ENCODE measurements at places on chromosomes 3 and 15.

- no peak for DNase-seq
- no peaks in the 10 kb centered on the region for H3K36me3 ChIP-seq
- no peak overlapping the region for H3K4me3 ChIP-seq
These were observed 57.7 kb downstream of the PRTG start for GRCh38 chr15:55685286-55685685.

DNA sequence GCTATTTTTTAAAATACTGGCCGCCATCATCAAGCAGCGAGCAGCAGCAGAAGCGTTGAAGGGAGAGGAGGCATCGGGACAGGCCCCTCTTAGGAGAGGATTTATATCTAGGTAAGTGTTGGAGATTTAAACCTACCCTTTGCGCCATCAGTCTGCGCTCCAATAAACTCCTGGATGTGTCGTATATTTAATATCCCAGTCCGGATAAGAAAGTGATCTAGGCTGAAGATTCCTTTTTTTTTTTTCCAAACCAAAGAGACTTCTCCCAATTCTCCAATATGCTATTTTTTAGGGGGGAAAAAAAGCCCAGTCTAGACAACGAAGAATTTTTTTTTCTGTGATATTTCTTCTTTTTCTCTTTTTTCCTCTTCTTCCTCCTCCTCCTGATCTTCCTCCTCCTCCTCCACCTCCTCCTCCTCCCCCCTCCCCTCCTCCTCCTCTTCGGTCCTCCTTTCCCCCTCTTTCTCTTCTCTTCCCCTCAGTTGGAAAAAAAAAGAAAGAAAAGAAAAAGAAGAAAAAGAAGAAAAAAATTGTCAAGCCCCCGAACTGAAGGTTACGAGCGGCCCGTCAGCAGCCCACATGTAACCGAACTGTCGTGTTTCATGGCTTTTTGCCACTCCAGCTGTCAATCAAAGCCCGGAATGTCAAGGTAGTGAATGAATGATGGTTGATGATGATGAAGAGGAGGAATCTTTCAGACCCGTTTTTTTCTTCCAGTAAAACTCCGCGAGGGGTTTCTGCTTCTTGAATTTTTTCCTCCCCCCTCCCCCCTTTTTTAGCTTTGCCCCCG, 835 bp downstream of the MEIS2 start:
- peak; percentile 38 for DNase-seq
- H3K4me1 ChIP-seq, result no peaks in the 10 kb centered on the region
- H3K27me3 ChIP-seq, result no peaks in the 10 kb centered on the region
- H3K36me3 ChIP-seq, result no peaks in the 10 kb centered on the region

GRCh38 chr3:71902258-71903111, 117.5 kb upstream of the PROK2 start:
- no peak overlapping the region for H3K4me3 ChIP-seq
- H3K27me3 ChIP-seq, result no peaks in the 10 kb centered on the region
- H3K4me1 ChIP-seq, result 0 out of 2 replicates have a peak, but pooled peaks cover 7% of the 10 kb centered on the region
- H3K36me3 ChIP-seq, result no peaks in the 10 kb centered on the region
- DNase-seq, result no peak
- no peak overlapping the region for H3K27ac ChIP-seq

GRCh38 chr3:152392272-152392880, 123.6 kb downstream of the MBNL1 start:
- no peaks in the 10 kb centered on the region for H3K4me1 ChIP-seq
- H3K27me3 ChIP-seq, result no peaks in the 10 kb centered on the region

GRCh38 chr3:12875857-12876836, 34.8 kb upstream of the RPL32 start:
- peaks cover 98% of the 10 kb centered on the region for H3K27me3 ChIP-seq
- H3K4me3 ChIP-seq, result no peak overlapping the region
- H3K4me1 ChIP-seq, result peaks cover 3% of the 10 kb centered on the region

DNA sequence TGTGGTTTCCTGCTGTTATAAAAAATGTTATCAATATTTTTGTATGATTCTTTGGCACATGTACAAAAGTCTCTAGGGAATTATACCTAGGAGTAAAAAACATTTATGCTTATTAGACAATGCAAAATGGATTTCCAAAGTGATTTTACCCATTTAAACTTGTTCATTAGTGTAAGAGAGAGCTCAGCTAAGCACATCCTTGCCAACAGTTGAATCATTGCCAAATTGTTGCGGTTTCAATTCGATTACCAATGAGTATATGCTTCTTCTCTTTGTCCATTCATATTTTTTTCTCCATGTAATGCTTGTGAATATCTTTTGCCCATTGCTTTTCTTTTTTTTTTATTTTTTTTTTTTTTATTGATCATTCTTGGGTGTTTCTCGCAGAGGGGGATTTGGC, 17.2 kb downstream of the CASR start:
- no peaks in the 10 kb centered on the region for H3K27me3 ChIP-seq
- no peak overlapping the region for H3K27ac ChIP-seq
- H3K4me3 ChIP-seq, result no peak overlapping the region
- H3K4me1 ChIP-seq, result no peaks in the 10 kb centered on the region
- DNase-seq, result no peak

DNA sequence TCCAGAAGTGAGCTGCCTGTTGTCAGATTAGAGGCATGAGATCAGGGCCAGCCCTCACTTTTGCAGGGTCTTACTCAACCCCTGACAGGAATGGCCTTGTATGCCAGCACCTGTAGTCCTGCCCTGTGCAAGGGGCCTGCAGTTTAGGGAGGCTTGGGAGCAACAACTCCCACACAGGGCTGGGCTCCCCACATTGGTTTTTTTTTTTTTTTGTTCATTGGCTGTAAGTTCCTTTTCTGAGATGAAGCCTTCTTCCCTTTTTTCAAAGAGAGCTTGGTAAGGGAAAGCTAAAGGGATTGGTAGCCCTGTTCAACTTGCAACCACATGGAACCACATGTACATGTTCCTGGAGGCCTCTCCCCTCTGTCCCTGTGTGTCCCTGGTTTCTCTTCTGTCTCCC, 46.4 kb downstream of the TNFAIP8L3 start:
- no peak for DNase-seq
- H3K4me1 ChIP-seq, result no peaks in the 10 kb centered on the region
- no peaks in the 10 kb centered on the region for H3K27me3 ChIP-seq
- H3K36me3 ChIP-seq, result no peaks in the 10 kb centered on the region
- H3K4me3 ChIP-seq, result no peak overlapping the region
- H3K27ac ChIP-seq, result no peak overlapping the region

- no peak for DNase-seq
- no peaks in the 10 kb centered on the region for H3K4me1 ChIP-seq
- H3K36me3 ChIP-seq, result no peaks in the 10 kb centered on the region
- H3K27ac ChIP-seq, result no peak overlapping the region
These were observed 35.7 kb downstream of the ZNF860 start for GRCh38 chr3:32017286-32017685.

GRCh38 chr3:40572588-40572987, 47.8 kb downstream of the ZNF621 start:
- no peak overlapping the region for H3K4me3 ChIP-seq
- no peaks in the 10 kb centered on the region for H3K27me3 ChIP-seq
- H3K27ac ChIP-seq, result no peak overlapping the region
- no peak for DNase-seq

GRCh38 chr3:32109256-32109655, 2.8 kb downstream of the GPD1L start:
- H3K36me3 ChIP-seq, result no peaks in the 10 kb centered on the region
- H3K27me3 ChIP-seq, result no peaks in the 10 kb centered on the region
- no peak overlapping the region for H3K27ac ChIP-seq
- H3K4me1 ChIP-seq, result peaks cover 4% of the 10 kb centered on the region
- H3K4me3 ChIP-seq, result no peak overlapping the region
- DNase-seq, result no peak

Measured in MM.1S (cell line).